Activated CD4-positive, CD25-positive, alpha-beta regulatory T cell treated with anti-CD3 and anti-CD28 coated beads, Interleukin-2, amount 50 U/mL, for 16 hours (primary cell): ENCODE measurements at places on chromosomes 12 and 14.

GRCh38 chr14:99217066-99217955 is 54.7 kb downstream of the BCL11B start:
- no peak for DNase-seq

GRCh38 chr14:86321151-86321550 is 791.2 kb downstream of the FLRT2 start:
- no peak for DNase-seq

- no peak for DNase-seq
These were observed 1.9 kb downstream of the ATXN2 start for GRCh38 chr12:111596985-111597830.

DNA sequence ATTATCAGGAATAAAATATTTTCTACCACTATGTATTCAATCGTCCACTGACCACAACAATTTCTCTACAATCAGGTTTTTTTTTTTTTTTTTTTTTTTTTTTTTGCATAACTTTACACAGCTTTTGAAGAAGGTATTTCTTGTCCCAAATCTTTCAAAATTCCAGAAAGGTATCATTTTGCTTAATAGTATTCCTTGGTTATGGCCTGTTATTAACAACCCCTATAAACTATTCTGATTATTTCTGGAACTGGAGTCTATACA is 145.3 kb downstream of the ALX1 start:
- DNase-seq = no peak

- DNase-seq = no peak
These were observed 136.7 kb upstream of the EGLN3 start for GRCh38 chr14:34087571-34087970.

DNA sequence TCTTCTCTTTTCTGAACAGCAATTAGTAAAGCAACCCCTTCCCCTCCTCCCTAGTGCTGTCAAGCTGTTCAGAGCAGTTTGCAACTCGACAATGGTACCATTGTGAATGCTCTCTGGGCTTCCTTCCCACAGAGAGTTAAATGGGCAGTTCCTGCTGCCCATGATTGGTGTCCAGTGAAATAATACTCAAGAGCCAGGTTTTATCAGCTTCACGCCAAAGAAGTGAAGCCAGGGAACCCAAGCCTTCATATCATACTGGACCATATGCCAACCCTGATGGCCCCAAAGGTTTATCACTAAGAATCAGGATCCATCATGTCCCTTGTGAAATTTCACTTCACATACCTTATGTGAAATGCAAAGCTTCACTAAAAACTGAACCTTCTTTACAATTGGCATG is 24.7 kb downstream of the INSM2 start:
- no peak for DNase-seq

- no peak for DNase-seq
These were observed 95.8 kb upstream of the ARID2 start for GRCh38 chr12:45633733-45634132.

DNA sequence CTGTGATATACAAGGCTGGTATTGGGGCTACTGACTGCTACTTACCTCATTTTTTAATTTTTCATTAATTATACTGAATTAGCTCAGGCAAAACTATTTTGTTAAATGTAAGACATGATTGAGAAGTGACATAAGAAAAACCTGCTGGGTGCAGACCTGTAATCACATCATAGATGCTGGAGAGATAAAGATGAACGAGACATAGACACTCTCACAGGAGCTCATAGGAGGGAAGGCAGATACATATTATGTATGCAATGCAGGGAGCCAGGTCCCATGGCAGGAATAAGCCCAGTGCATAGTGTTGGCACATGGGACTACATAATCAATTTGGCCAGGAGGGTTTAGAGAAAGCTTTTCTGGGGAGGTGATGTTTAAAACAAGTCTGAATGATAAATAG is 74.9 kb downstream of the PRKCH start:
- no peak for DNase-seq
